GM04504 (cell line): ENCODE measurements at places on chromosomes 6 and 20.

DNA sequence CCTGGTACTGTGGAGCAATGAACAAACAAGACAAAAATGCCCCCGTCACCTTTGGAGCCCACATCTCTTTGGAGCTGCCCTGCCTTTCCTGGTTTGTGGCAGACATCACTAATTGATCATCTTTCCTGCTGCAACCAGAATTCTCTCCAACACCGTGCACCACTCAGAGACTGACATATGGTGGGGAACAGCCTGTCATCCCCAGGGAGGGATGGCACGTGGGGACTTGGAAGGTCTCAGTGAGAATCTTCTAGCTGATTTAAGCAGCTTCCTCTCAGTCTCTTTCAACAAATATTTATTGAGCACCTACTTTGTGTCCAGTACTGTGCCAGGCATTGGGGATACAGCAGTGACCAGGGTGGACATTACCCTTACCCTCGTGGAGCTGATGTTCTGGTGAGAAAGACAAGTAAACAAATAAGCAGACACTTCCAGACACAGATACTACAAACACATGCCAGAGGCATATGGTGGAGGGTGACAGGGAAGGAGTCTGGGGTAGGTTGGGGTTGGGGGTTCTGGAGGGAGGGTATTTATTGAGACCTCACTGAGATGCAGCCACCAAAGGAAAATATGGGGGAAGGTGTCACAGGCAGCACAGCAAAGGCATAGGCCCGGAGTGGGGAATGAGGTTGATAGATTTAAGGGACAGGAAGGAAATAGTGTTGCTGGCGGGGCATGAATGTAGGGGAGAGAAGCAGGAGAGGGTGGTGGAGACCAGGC, 82.3 kb downstream of the CEBPB start:
- no peak for DNase-seq

DNA sequence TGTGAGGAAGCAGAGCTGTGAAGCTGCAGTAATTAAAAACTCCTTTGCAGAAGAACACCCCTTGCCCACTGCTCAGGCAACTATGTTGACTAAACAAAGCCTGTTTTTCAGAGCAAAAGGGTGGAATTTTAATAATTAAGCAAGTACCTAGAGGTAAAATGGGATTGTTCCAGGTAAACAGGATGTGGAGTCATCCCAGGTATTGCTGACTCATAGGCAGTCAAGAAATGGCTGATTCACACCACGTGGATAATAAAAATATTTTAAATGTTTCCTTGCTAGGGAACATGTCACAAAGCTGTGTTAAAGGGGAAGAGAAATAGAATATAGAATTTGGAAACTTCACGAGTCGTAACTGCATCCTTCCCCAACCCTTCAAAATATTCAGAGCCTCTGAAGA, 491.8 kb downstream of the BTBD3 start:
- DNase-seq, result no peak

DNA sequence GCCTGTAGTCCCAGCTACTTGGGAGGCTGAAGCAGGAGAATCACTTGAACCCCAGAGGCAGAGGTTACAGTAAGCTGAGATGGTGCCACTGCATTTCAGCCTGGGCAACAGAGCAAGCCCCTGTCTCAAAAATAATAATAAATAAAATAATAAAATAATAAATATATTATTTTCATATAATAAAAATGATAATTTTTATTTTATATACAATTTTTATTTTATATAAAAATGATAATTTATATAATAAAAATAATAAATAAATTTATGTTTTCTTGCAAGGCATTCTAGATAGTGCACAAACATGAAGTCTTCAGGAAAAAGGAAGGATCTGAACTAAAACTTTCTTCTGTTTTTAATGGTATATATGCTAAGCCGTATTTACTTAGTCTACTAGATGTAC, 12.6 kb upstream of the SGK1 start:
- no peak for DNase-seq

DNA sequence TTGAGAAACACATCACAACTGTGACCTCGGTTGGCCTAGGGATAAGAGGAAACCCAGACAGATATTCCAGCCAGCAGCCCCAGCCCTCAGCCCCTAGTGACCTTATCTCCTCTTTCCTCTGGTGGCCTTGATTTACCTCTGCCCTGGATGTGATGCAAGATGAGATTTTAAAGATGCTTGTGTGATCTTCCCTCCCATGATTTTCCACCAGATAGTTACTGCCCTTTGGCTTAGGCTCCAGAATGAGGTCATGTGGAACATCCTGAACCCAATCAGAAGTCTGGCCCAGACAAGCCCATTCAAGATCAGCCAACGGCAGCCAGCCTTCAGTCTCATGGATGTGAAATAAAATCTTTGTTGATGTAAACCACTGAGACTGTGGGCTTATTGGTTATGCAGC, 104.0 kb downstream of the BANF2 start:
- no peak for DNase-seq
